HL-60 (cell line): ENCODE measurements at places on chromosomes 5 and 9.

DNA sequence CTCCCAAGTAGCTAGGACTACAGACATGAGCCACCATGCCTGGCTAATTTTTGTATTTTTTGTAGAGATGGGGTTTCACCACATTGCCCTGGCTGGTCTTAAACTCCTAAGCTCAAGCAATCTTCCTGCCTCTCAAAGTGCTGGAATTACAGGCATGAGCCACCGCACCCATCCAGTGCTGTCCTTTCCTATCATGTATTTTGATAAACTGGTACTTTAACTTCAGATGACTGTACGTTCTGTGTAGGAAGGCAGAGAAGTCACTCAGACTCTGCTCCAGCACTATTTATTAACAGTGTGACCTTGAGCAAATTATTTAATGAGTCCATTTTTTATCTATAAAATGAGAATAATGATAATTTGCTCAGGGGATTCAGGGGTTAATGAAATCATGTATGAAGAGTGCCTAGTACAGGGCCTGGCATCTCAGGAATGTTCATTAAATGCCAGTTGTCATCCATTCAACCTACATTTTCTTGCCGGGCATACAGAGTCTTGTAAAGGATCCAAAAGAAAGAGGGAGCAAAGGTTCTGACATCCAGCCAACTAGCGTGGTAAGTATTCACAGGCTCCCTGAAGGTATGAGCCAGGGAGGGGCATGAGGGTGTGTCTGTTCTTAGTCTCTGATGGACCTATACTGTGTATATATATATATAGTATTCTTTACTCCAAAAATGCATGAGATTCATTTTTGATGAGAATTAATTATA, 201.9 kb downstream of the PBX3 start:
- DNase-seq: no peak

DNA sequence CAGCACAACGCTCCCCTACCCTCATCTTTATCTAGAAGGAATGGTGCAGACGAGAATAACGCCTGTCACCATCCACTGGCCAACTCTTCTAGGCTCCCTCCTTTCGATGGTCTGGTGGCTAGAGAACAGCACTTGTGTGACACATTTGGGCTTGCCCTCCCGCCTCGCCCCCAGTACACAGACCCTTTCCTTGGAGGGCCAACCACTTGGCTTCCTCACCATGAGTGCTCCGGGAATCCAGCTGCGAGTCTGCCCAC, 1.4 kb downstream of the GNAQ start:
- DNase-seq: peak; percentile 55

DNA sequence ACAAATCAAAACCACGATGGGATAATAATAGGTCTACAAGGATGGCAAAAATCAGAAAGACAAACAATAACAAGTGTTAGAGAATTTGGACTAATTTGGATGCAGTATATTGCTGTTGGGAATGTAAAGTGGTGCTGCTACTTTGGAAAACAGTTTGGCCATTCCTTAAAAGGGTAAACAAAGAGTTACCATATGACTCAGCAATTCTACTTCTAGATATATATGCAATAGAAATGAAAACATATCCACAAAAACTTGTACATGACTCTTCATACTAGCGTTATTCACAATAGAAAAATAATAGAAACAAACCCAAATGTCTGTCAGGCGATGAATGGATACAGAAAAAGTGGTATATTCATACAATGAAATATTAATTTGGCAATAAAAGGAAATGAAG, 58.3 kb downstream of the JAK2 start:
- DNase-seq: no peak

DNA sequence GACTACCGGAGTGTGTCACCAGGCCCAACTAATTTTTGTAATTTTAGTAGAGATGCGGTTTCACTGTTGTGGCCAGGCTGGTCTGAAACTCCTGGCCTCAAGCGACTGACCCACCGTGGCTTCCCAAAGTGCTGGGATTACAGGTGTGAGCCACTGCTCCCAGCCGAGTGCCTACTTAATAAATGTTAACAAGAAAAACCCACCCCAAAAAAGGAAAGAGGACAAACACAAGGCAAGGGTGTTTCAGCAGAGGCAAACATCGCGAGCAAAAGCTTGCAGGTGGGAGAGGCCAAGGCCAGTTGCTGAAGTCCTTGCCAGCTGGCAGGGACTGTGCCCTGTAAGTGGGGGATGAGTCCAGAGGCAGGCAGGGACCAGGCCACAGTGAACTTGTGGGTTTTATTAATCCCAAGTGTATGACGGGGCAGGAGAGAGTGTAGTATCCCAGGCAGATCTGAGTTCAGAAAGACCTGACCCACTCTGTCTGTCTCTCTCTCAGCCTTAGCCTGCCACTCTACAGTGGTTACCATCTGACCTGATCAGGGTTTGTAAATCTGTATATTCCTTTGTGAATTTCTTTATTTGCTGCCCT, 6.4 kb upstream of the FPGS start:
- peak; percentile 27 for DNase-seq

DNA sequence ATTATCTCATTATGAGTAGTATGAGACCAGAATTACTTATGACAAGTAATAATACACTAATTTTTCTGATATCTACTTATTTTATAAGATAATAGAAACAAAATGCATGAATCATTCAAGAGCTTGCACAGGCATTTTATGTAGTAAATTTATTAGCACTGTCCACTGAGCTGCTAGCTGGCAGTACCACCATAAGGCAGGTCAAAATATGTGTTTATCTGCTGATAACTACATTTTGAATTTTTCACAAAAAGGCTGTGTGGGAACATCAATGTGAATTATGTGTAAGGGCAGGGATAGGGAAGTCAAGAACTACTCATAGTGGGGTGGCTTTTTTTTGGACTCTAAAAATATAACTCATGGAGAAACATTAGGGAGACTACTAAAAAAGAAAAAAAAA, 249.6 kb downstream of the PAPPA start:
- DNase-seq: no peak

DNA sequence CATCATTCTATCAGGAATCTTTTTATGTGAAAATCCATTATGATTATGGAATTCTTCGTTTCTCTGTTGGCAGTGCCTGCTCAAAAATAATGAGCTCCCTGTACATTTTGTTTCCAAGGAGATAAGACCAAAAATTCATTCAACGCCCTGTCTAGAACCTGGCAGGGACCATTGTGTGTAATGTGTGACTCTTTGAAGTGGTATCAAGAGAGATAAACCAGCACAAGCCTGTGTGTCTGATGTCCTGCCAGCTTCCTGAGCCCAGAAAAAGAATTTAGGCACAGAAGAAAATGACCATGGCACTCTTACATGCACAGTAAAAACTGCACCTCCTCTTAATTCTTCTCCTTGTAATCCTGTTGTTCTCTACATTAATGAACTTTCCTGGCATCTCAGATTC, 177.4 kb downstream of the SAXO1 start:
- DNase-seq: no peak

DNA sequence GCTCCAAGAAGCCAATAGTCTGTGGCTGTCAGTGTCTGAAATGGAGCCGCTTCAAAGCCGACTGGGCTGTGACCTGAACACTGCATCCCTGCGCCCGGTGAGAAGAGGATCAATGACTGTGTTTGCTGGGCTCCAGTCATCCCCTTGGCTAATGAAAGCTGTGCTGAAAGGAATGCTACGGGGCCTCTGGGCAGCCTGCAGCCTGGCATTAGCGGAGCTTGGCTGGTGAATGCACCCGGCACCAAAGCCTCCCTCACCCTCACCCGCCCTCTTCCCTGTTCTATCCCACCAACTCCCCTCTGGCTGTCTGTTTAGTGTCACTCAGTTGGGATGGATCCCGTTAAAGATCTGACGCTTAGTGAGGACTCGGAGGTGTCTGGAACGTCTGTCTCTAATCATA, 355.3 kb downstream of the BNC2 start:
- DNase-seq: no peak

DNA sequence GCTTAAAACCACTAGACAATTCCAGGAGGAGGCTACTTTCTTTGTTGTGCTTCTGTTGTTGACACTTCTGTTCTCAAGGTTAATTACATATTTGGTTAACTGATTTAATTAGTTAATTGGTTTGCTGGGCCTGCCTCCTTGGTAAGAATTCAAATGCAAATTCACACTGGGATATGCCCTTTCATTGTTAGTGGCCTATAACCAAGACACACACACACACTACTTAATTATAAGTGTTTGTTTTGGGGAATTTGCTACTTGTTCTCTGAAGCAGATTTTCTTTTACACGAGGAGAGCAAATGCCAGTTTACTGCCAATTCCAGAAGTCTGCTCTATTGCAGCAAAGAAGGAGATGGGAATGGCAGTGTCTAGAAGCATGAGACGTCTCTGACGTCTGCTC, 101.6 kb upstream of the BASP1 start:
- DNase-seq: no peak

GRCh38 chr5:174545926-174546325, 178.5 kb upstream of the MSX2 start:
- no peak for DNase-seq

GRCh38 chr9:92728831-92729734, 35.5 kb downstream of the BICD2 start:
- peak; percentile 86 for DNase-seq

- no peak for DNase-seq
Measured at GRCh38 chr5:199197-199949, 8.1 kb downstream of the LRRC14B start.

GRCh38 chr5:1000329-1000728, 8.3 kb upstream of the NKD2 start:
- no peak for DNase-seq

- DNase-seq: no peak
Measured at GRCh38 chr9:117742131-117742530, 37.9 kb downstream of the TLR4 start.

- no peak for DNase-seq
Measured at GRCh38 chr5:151699071-151699901, 12.6 kb upstream of the SPARC start.

DNA sequence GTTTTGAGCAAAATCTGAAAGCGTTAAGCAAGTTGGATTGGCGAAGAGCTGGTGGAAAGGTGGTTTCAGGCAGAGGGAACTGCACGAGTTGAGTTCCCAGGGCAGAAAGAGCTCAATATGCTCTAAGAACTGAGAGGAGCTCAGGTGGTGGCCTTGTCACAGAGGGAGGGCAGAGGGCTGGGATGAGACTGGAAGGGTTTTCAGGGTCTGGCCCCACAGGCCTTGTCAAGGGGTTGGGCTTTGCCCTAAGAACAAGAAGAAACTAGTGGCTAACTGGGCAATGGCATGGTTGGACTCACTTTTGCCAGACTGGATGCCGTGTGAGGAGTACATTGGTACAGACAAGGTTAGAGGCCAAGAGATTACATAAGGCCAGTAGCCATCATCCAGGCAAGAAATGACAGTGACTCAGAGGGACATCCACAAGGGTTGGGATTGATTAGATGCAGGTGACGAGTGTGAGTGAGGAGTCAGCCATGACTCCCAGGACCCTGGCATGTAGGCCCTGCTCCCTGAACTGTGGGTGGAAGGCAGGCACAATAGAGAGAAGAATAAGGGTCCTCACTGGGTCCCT, 75.1 kb upstream of the SMIM23 start:
- DNase-seq: no peak

DNA sequence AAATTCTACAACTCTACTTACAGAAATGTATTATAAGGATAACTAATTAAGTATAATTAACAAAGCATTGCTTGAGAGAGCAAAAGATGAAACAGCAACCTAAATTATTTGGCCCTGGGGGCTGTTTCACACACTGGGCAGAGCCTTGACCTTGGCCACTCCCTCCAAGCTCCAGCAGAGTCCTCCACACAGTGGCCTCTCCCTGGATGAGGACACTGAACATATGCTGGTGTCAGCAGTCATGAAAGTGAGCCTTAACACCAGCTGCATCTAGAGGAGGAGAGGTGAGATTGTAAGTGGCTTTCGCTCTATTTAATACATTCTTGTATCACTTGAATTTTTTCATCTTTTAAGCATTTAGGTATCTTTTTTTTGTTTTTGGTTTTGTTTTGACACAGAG, 23.3 kb upstream of the ZDHHC12 start:
- no peak for DNase-seq

DNA sequence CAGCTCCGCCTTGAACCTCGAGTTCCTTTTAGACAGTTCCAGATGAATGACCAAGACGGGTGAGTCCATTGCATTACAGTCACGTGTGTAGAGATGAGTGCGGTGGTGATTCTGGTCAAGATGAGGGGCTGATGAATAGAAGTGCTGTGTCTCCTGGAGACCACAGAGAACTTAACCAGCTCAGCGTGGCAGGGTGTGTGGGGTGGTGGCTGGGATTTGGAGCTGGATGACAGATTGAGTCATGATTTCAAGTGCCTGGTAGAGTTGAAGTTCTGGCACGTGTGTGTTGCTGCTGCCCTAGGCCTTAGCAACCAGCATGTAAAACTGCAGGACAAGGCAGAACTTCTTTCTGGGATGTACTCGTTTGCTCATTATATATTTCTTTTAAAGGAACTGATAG, 53.3 kb downstream of the PRRC2B start:
- no peak for DNase-seq
